Suprapubic skin (tissue), 4 donors: ENCODE measurements at places on chromosomes 11 and 22.

DNA sequence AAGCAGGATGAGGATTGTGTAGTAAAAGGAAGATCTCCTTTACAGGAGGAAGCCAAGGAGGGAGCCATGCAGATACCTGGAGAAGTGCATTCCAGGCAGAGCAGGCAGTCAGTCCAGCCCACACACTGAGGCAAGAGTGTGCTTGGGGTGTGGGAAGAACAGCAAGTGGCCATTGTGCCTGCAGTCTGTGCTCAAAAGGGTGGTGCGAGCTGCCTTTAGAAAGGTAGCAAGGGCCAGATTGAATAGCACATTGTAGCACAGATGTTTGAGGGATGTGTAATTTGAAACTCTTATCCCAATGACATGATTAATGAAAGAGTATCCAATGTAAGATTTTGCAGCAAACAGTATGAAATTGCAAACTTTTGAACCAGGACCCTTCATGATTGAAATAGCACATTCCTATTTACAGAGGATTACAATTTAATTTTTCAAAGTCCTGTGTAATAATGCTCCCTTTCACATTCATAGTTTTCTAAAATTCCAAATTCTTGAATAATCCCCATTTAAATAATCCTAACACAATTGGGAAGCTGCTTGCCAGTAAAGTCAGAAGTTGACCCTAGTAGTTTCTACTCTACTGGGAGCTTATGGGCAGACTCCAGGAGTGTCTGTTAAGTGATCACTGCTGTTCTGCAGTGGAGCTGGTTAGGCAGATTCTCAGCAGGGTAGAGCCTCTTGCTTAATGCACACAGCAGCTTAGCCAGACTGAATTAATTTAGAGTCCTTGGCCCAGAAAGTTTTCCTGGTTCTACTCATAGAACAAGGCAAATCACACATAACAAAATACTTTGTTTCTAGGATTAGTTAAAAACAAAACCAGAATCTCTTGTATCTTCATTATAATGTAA lies 78.1 kb downstream of the CYB5R2 start:
- DNase-seq: no peak

DNA sequence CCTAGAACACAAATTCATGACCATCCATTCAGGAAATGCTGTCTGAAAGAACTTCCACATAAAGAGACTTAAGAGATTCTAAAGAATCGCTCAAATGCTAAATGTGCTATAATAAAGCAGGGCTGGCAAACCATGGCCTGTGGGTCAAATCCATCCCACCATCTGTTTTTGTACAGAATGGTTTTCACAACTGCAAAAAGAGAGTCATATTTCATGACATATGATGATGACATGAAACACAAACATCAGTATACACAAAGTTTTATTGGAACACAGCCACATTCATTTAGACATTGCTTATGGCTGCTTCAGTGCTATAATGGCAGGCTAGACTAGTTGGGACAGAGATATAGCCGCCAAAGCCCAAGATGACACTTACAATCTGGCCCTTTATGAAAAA lies 85.1 kb downstream of the RRAS2 start:
- DNase-seq: no peak

GRCh38 chr22:46573781-46574437 lies 36.5 kb upstream of the CELSR1 start:
- no peak for DNase-seq

DNA sequence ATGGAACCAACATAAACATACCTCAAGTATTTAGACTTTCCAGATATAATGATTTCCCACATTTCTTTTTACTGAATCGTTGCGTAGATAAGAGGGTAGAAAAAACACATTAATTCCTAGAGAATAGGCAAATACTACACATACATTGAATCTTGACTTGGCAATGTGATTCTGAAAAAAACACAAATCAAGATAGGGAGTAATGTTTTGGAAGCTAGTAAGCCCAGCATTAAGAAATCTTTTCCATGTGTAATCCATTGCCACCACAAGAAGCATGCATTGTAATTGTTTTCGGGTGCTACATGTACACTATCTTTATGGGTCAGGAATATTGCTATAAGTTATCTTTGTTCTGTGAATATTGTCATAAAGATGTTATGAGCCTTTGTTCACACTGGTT lies 269.8 kb upstream of the PDGFD start:
- no peak for DNase-seq

DNA sequence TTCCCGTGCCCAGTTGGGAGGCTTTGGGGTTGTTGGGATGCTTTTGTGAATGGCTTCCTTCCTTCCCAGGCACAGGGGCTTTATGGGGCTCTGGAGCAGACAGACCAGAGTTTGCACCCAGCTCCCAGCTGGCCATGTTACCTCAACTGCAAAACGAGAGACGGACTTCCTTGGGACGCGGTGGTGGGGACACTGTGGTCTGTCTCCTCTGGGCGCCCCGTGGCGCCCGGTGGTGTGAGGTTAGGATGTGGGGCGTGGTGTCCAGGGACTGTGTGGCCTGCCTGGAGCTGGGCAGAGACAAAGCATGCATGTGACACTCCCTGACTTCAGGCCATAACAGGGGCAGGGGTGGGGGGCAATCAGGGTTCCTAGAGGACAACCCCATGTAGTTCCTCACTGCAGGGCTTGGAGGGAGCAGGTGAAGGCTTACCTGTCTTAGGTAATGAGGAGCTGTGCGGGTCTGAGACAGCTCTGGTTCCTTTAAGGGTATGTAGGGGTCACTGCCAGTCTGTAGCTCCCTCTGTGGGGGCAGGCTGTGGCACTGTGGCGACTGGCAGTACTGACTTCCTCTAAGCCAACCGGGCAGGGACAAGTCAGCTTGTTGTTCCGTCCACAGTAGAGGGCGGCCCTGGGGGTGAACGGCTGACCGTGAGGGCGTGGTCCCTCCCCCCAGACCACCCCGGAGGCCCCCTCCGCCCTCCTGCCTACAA lies 14.4 kb downstream of the KCNQ1 start:
- DNase-seq: peak; percentile 60

GRCh38 chr11:120089036-120090001 lies 48.6 kb downstream of the TRIM29 start:
- DNase-seq: no peak

- no peak for DNase-seq
Observed at GRCh38 chr11:36447947-36448346, 62.1 kb downstream of the TRAF6 start.

DNA sequence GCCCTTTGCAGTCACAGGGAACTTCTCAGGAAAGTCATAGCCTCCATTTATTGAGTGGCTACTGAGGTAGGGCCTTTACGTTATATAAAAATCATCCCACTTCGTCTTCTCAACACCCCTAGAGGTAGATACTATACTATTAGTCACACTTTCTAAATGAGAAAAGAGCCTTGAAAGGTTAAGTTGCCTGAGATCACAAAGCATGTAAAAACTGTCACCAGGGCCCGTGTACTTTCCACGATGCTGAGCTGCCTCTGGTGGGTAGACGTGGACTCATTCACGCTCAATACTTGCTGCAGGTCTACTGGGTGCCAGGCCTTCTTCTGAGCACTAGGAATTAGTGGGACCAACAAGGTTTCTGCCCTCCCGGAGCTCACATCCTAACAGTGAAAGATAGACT lies 16.3 kb downstream of the CHRDL2 start:
- no peak for DNase-seq

DNA sequence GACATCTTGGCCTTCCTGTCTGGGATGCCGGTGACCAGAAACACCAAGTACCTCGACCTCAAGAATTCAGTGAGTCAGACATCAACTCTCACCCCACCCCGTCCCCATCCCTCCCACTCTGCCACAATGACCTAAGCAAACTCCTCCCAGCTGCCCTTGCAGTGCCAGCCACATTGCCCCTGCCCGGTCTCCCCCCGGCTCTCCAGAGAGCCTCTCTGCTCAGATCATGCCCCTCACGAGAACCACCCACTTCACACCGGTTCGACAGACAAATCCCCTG lies 23.6 kb upstream of the MYRF start:
- no peak for DNase-seq

GRCh38 chr11:125084057-125084416 lies 20.9 kb downstream of the SLC37A2 start:
- no peak for DNase-seq

GRCh38 chr11:6531267-6531752 lies 34.2 kb downstream of the DNHD1 start:
- DNase-seq: no peak

DNA sequence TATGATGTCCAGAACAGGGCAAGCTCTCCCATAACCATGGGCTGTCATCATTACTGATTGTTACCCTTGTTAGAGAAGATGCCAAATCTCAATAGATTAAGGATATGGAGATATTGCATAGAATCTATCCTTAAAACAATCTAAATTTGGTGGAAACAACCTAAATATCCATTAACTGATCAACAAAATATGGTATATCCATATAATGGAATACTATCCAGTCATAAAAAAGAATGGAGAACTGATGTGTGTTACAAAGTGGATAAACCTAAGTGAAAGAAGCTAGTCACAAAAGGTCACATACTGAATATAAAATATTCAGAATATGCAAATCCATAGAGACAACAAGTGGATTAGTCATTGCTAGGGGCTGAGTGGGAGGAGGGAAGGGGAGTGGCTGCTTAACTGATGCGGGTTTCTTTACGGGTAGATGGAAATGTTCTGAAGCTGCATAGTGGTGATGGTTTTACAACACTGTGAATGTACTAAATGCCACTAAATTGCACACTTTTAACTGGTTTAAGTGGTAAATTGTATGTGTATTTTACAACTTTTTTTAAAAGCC lies 36.1 kb upstream of the SMCO4 start:
- DNase-seq: no peak

DNA sequence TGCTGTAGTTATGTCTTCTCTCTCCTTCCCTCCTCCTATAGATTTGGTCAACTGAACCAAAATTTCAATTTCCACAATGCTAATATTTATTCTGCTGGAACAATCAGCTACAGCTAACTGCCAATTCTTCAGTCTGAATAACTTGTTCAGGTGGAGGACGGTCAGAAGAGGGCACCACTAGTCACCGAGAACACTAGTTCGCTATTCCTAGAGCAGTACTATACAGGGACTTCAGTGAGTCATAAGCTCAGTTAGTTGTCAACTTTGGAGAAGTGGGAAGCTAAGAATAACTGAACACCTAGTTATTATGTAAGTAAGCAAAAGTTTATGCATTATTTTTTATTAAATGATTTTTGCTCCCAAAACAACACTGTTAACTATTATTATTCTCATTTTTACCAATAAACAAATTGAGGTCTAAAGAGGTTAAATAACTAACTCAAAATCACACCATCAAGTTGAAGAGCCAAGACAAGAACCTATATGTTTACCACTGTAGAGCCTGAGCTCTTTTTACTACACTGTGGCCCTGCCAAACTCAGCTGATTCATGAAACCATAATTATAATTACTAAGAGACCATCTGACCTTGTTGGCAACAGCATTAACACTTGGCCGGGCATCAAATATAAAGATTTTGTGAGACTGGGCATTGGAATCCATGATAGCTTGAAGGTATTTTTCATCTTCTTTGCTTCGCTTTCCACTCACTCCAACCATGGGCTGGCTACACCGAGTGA lies 59.0 kb downstream of the CEP57 start:
- no peak for DNase-seq

DNA sequence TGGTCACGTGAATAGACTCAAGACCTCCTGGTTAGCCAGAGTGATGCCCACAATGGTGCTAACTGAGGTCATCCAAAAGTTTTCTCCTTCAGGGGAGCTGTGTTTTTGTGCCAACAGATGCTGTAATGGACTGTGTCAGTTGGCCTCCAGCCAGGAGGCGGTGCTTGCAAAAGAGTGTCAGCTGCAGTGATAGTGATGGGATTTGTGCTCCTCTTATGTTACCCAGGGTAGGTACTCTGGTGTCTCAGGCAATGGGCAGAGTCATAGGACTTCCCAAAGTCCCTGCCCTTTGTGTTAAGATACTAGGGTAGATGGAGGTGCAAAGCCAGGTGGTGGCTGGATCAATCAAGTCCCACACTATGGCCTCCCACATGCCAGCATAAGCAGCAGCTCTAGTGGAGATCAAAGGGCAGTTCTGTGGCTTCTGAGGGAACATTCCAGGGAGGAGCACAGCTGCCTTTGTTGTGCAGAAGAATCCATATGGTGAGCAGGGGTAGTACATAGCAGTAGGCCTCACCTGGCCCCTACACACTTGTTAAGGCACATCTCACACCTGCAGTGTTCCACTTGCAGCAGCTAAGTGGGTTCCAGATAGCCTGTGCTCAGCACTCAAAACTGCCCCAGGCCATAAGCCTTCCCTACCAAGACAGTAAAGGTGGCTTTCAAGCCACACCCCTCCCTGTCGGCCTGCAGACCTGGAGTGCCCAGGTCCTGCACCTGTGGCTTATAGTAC lies 9.4 kb upstream of the FANCF start:
- DNase-seq: no peak

DNA sequence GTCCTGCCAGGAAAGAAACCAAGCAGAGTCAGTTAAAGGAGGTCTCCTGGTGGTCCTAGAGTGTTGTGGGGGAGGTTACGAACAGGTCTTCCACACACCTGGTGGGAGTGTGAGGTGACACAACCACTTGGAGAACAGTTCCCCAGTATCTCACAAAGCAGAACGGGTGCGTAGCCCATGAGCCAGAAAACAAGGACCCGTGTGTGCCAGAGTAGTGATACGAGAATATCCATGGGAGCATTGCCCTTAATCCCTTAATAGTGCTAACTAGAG lies 21.7 kb upstream of the CLDN5 start:
- DNase-seq: peak; percentile 44

GRCh38 chr11:56905442-56905841 lies 83.3 kb upstream of the OR5AK2 start:
- DNase-seq: no peak

DNA sequence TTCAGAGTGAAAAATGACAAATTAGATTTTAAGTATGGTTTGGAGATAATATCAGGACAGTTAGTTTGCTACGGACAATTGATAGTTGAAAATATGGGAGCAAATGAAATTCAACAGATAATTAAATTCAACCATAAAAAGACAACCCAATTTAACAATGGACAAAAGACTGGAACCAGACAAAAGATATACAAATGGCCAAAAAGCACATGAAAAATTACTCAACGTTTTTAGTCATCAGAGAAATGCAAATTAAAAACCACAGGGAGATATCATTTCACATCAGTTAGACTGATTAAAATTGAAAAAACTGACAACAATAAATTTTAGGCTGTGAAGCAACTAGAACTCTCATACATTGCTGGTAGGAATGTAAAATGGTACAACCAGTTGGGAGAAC lies 27.2 kb downstream of the SIK2 start:
- no peak for DNase-seq

DNA sequence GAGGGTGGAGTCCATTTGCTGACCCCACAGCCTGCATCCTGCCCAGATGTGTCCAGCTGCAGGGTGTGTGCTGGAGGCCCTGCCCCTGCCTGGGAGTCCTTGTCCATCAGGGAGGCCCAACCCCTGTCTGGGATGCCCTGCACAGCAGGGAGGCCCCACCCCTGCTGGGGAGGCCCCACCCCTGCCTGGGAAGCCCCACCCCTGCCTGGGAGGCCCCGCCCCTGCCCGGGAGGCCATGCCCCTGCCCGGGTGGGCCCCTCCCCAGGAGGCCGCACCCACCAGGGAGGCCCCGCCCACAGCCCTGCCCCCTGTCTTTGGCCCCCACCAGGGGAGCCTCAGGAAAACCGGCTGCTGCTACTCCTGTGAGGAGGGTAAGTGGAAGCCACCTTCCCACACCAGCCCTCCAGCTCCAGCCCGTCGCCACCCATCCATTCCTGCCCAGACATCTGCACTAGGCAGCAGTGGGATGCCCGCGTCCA lies 37.2 kb downstream of the MUC5B start:
- no peak for DNase-seq

- no peak for DNase-seq
Observed at GRCh38 chr11:7559398-7560283, 45.8 kb downstream of the PPFIBP2 start.
